ENCODE measurements at places on chromosomes 6 and 20. TPM values are rescaled to one million over a fixed set of nuclear protein-coding genes. Genes with fewer than 3 reads are reported as not detected.

DNA sequence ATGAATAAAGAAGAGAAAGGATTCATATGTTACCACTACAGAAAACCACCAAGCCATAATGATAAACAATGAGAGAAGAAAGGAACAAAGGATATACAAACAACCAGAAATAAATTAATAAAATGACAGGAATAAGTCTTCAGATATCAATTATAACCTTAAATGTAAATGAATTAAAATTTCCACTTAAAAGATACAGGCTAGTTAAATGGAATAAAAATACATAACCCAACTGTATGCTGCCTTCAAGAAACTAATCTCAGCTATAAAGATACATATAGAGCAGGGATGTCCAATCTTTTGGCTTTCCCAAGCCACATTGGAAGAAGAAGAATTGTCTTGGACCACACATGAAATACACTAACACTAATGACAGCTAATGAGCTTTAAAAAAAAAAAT is 135.9 kb upstream of the GJE1 start:
- DNase-seq, result no peak

GRCh38 chr6:159961528-159961927 is 7.4 kb upstream of the IGF2R start:
- DNase-seq, result no peak

DNA sequence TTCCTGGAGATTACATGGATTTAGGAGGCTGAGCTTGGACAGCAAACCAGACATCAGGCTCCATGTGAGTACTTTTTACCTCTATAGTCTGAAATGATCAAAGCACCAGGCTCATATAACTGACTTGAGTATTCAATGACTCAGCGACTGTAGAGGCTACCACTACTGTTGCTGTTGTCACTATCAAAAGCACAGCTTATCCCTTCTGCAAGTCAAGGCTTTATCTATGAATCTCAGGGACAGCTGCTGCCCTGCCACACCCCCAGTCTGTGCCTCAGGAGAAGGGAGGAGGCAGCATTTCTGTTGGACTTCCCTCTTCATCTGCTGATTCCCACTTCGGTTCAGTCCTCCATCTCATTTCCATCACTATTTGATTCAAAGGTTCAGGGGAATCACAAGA is 80.5 kb upstream of the CNR1 start:
- DNase-seq, result no peak

- peak; percentile 58 for DNase-seq
Observed at GRCh38 chr6:42450477-42451332, 1.0 kb downstream of the TRERF1 start.

GRCh38 chr20:20549267-20549612 is 163.2 kb downstream of the RALGAPA2 start:
- DNase-seq, result no peak

DNA sequence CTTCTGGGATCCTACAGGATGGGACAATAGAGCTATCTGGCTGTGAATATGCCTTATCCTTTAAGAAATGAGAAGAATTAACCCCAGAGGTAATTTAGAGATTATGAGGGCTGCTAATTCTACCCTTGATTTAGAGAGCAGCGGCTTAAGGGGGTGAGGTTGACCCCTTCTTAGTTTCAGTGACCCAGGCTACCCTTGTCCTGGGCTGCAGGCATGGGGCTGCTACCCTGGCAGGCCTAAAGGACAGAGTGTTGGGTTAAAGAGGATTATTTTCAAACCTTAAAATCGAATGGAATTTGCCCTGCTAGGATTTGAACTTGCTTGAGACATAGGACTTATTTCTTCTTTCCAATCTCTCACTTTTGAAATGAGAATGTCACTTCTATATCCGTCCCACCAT is 1343.4 kb downstream of the HACE1 start:
- peak; percentile 31 for DNase-seq

DNA sequence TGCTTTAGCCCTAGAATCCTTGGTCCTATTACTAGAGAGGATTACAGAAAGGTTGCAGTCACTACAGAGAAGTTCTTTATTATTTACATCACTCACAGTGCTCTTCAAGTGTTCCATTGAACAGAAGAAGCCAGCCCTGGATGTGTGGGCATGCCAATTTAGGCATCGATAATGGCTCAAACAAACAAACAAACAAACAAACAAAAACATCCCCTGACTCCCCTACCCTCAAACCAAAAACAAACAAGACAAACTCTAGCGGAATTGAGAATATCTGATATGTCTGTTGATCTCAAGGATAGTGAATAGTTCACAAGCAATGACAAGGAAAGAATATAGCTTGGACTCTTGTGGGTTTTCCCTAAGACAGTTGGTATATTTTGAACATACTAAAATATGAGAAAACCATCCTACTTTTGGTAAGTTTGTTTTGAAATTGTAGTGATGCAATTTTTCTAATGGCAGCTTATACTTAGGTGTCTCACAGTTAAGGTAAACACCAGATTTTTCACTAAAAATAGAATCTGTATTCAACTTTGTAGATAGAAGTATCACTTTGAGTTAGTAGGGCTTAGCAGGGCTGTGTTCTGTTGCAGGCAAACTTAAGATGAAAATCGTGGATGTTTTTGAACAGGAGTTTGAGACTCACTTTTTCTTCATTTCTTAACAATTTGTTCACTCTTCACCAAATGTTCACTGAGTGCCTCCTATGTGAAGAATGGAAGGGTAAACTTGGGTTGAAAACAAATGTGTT is 92.8 kb upstream of the FAM184A start:
- no peak for DNase-seq

DNA sequence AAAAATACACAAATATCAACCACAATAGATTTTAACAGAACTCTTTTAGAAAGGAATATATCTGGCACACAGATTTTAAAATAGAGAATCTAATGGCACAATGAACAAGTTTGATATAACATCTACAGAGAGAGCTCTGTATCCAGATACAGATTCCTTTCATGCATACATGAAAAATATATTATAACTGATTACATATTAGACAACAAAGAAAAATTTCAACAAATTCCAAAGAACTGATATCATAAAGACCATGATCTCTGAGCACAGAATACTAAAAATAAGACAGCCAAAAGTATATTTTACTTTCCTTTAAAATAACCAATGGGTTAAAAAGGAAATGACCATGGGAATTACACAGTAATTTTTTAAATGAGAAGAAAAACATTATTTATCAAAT is 74.1 kb upstream of the MAP7 start:
- no peak for DNase-seq

- DNase-seq, result no peak
Observed at GRCh38 chr6:147958683-147959082, 384.0 kb upstream of the SASH1 start.

- peak; percentile 61 for DNase-seq
Observed at GRCh38 chr6:88565409-88565811, 398.0 kb downstream of the RNGTT start.

- DNase-seq, result no peak
Observed at GRCh38 chr20:6492271-6493055, 275.0 kb upstream of the BMP2 start.

- DNase-seq, result no peak
Observed at GRCh38 chr6:168530653-168531071, 89.7 kb downstream of the SMOC2 start.

GRCh38 chr20:54323227-54323734 is 115.4 kb downstream of the PFDN4 start:
- DNase-seq, result no peak

DNA sequence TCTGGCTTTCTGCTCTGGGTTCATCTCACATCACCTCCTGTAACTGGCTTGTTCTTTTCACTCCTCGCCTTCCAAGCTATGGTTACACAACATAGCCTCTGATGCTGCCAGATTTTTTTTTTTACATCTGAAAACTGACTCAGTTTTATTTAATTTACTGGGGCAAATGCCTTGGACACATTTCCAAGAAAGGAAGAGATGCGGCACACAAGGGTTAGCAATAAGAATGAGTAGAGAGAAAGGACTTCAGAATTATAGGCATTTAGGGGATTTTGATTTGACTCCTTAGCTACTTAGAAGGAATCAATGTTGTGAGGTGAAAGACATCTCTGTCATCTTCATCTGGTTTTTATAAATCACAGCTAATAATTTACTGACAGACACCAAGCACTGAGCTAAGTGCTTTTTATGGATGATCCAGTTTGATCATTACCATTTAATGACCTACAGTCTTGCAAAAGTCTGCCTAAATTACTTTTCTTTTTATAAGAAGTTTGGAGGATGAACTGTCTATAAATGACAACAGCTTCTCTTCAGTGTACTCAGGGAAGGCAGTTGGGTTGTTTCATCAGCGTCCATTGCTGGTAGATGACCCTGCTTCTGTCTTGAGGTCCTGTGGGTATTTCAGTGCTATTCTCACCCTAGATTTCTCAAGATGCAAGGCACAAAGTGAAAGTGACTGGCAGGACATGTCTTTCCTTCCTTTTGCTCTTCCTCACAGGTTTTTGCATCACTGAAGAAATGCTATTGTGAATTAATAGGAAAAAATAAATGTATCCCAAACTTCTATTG is 31.1 kb downstream of the LAMA4 start:
- no peak for DNase-seq

GRCh38 chr6:125301435-125302391 is at the start of gene HDDC2:
Gene HDDC2, minus strand, starts transcription at chr6:125301967. Its CDS starts 35 bp downstream, at chr6:125301932.
- DNase-seq, result peak; percentile 90

DNA sequence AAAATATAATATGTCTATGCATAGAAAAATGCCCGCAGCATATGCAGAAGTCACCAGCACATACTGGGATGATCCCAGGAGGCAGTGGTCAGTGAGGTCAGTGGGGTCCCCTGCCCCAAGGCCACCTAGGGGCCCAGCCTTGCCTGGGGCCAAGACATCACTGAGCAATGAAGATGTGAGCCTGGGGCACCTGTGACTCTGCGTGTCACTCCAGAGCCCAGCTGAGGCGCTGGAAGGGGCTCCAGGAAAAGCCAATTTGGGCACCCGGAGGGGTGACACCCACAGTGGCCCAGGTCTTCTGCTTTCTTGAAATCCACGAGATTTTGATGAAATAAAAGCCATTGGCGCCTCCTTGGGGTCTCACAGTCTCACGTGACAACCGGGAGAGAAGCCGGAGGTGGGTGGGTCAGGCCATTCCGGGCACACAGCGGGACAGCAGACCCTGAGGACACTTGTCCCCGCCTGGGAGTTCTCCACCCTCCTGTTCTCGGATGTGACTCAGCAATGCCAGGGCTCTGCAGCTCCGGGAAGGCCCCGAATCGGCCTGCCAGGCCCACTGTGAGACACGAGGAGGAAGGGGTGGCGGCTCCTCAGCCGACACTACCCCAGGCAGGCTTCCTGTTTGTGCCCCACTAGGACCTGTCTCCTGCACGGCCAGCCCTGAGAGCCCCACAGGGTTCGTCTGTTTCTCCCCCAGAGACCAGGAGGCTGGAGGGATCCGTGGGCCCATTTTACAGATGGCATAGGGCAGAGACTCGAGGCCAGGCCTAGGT is 24.4 kb upstream of the SLCO4A1 start:
- no peak for DNase-seq

GRCh38 chr6:90294989-90295853 is 1.4 kb downstream of the BACH2 start:
- peak; percentile 54 for DNase-seq

DNA sequence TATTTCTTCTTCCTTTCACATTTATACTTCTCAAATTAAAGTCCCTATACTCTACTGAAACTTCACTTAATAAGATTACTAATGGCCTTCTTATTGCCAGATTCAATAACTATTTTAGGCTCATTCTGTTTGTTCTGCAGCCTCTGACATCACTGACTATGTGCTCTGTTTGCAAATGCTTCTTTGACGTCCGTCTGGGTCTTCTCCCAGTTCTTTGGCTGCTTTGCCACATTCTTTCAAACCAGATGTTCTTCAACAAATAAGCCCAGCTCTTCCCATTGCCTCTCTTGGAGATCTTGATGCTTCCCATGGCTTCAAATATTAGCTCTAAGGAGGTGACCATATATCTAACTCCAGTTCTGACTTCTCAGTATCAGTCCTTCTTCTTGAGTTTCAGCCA is 117.4 kb downstream of the BTBD9 start:
- no peak for DNase-seq

- DNase-seq, result no peak
Observed at GRCh38 chr6:47044397-47044796, 2.3 kb upstream of the ADGRF1 start.

GRCh38 chr20:24809606-24810005 is 139.5 kb upstream of the CST7 start:
- DNase-seq, result no peak

DNA sequence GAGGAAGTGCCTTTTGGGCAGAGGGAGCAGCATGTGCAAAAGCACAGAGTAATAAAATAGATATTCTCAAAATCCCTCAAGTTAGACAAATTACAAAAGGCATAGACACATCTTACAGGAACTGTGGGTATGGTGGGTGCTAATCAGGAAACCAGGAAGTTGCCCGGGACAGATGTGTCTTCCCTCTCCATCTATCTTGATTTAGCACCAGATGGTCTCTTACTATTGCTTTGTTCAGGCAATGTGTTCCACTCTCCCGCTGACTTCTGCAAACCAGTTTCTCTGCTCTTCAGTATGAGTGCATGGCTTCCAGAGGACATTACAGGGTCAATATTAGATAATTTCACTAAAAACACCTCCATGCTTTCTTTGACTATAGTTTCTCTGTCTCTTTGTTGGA is 13.2 kb downstream of the CITED2 start:
- no peak for DNase-seq

GRCh38 chr6:126826166-126826714 is 292.2 kb upstream of the RSPO3 start:
- DNase-seq, result no peak

DNA sequence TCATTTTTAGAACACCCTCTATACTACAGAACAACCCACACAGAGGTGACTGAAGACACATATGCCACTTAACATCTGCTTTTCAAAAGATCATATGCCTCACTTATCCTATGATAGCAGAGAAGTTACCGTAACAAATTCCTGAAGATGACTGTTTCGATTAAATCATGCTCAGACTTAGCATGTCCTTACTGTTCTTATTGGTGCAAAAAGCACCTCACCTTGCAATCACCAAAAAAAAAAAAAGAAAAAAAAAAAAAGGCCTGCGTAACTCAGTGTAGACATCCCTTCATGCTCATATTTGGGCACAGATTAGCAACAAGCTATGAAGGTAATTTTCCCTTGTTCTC is 17.7 kb upstream of the DST start:
- no peak for DNase-seq

- DNase-seq, result no peak
Observed at GRCh38 chr20:23251779-23252178, 98.8 kb upstream of the NXT1 start.

- DNase-seq, result no peak
Observed at GRCh38 chr20:7123457-7123856, 356.0 kb downstream of the BMP2 start.

Gene TTBK1
- 1.7 TPM for total RNA-seq

Gene LY6G5C
- not detected for total RNA-seq

Gene CST7
- total RNA-seq, result not detected

Gene SMPDL3A
- total RNA-seq, result 2.0 TPM

Gene DCBLD1
- total RNA-seq, result 7.5 TPM

Gene EDN1
- total RNA-seq, result 2.9 TPM

Gene TUBB2B
- 762 TPM for total RNA-seq

Gene GTSF1L
- total RNA-seq, result not detected

Gene KCNG1
- total RNA-seq, result 11.4 TPM
